Kidney capillary endothelial cell (primary cell): ENCODE measurements at places on chromosomes 11 and 22.

- no peak for DNase-seq
Observed at GRCh38 chr11:126694065-126694625, 306.4 kb downstream of the KIRREL3 start.

GRCh38 chr22:17302616-17303015 is 66.6 kb upstream of the CECR2 start:
- no peak for DNase-seq

GRCh38 chr22:30636226-30637077 is 871 bp downstream of the SLC35E4 start:
- DNase-seq: peak; percentile 29

GRCh38 chr11:76838678-76839068 is 22.0 kb upstream of the ACER3 start:
- DNase-seq: peak; percentile 63

DNA sequence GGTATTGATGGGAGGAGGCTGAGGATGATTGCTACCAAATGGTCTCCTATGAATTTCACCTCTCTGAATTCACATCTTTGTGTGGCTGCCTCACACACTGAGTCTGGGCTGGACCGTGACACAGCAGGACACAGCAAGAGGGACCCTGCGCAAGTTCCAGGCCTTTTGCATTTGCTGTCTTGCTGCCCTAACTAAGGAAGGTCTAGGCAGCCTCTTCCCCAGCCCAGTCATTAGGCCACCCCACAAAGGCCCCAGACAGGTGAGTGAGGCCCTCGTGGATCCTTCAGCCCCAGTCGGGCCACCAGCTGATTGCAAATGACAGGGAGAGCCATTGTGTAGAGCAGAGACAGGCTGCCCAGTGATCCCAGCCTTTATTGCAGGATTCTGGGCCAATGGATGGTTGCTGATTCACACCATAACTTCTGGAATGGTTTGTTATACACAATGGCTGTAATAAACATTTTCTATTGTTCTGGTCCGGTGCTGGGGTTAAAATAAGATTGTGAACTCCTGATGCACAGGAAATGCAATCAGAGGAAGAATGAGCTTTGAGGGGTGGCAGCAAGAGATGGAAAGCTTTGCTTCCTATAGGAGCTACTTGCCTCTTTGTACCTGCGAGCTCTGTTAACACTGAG is 28.5 kb upstream of the CSNK2A3 start:
- peak; percentile 67 for DNase-seq

GRCh38 chr22:24426851-24427499 is 424 bp upstream of the ADORA2A start:
- no peak for DNase-seq

DNA sequence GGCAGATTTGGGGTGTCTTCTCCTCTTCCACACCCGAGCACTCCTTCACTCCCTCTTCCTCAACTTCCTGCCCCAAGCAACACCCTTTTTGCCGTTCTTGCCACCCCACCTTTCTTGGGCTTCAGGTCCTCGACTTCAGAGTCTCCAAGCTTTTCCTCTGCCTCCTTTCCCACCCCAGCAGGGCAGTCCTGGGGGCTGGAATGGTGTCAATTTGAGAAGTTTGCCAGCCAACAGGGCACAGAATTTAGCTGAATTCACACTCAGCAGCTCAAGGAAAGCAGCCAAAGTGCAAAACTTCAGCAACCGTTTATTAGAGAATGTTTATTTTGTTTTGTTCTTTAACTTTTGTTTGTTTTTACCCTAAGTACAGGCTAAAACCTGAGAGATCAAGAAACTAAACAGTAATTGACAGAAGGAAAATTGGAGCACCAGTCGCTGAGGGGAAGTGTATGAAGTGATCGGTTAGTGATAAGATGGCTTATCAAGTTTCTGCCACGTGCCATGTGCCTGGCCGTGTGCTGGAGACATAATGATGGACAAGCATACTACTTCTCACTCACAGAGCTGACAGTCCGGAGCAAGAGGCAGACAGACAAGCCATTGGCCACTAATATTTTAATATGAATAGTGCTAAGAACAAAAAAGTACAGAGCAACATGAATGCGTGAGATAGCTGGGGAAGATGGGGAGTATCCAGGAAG is 44.4 kb downstream of the AHNAK start:
- no peak for DNase-seq

- DNase-seq: no peak
Observed at GRCh38 chr22:29886596-29886995, 3.6 kb downstream of the MTMR3 start.

DNA sequence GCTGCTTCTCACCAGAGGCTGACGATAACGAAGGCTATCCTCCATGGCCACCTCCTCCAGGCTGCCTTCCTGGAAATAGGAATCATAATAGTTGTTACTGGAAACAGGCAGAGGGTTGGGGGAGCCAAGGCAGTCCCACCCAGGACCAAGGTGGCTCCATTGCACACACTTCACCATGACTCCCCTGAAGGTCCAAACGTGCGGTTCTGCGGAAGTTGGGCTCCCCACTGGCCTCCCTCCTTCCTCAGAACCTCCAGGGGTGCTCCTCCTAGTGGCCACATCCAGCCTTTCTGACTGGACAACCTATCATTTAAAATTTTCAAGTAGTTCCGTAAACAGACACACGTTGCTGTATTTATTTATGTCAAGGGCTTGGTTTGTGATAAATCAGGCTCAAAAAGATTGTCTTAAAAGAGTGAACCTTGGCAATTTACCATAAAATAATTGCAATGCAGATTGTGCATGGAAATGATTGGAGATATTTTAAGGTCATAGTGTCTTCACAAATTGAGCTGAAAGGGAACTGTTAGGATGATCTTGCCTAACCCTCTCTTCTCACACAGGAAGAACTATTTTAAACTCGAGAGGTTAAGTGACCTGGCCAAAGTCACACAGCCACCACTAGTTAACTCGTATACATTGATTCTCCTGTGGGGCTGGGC is 1.4 kb upstream of the TCN2 start:
- peak; percentile 51 for DNase-seq

DNA sequence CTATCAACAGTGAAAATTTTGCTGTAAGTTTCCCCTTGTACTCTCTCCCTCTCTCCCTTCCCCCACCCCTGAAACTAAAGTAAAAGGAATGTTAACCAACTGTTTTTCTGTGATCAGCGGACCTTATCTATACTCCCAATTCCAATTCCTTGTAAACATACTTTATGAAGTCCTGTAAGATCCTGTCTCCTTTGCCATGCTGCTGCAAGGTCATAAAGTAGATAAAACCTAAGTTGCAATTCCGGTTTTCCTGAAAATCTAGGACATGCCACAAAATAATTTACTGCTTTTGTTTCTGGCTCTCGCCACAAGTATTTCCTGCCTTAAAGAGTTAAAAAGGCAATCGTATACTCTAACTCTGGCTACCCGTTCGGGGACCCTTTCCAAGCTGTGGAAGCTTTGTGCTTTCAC is 1469.0 kb downstream of the LRRC4C start:
- no peak for DNase-seq

DNA sequence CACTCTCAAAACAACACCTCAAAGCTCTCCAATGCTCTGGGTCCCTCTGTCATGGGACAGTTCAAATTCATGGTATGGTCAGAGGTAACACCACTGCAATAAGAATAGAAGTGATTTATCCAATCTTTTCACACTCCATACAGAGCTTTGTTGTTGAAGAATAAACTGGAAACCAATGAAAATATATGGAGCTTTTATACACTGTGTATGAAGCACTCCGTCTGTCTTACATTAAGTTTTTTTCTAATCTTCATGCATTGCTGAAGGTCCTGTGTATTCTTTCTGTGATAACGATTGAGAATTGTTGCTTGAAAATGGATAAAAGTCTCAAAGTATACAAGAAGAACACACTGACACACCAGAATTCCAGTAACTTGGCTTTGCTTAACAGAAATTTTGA is 603.7 kb upstream of the LUZP2 start:
- no peak for DNase-seq

DNA sequence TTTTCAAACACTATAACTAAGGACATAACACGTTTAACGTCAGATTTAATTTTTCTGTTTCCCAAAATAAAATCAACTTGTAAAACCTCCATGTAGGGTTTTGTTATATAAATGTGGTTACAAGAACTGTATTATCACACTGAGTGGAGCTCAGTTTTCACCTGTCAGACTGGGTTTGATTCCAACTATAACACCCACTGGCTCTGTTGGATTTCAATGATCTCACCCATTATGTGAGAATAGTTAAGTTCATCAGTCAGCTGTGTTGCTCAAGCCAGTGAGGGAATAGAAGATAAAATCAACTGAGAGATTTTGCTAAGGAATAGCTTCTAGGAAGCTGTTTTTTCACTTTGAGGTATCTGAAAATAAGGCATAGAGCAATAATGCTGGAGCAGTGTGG is 5.1 kb upstream of the OR52R1 start:
- DNase-seq: no peak

DNA sequence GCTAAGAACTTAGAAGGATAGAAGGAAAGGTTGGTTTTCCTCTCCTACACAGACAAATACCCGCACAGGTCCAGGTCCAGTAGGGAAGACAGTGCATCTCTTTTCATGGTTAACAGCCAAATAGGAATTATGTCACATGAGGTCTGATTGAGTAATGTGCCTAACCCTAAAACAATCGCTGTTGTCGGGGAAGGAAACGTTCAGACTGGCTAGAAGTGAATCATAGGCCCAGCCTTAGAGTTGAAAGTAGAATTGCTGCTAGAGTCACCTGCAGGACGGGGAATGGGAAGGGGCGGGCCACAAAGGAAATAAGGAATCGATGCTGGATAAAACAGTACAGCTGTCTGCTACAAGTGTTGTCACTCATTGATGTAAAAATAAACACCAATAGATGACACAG is 12.4 kb upstream of the HTATIP2 start:
- DNase-seq: no peak

GRCh38 chr11:35166369-35167360 is 27.7 kb downstream of the CD44 start:
- DNase-seq: no peak

DNA sequence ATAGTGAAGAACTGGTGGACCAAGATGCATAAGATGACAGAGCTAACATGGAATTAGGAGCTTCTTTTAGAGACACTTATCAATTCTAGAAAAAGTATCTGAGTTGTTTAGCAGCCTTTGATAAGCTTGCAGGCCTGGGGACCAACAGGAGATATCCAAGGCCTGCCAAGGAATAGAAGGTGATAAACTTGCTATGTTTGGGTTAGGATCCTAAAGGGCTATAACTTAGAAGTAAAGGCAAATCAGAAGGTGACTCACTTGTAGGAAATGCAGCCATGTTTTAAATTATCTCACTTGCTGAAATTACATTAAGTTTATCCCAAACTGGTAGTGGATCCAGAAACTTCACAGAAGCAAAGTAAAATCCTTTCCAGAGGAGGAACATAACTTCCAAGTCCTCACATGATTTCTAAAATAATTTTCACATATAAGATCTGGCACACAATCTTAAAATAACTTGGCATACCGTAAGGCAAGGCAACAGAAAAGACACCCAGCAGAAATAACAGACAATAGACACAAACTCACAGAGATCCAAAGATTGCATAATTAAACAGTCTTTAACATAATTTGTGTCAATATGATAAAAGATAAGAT is 69.6 kb upstream of the TEAD1 start:
- DNase-seq: no peak

- no peak for DNase-seq
Observed at GRCh38 chr11:109123816-109124787, 297.9 kb upstream of the C11orf87 start.

DNA sequence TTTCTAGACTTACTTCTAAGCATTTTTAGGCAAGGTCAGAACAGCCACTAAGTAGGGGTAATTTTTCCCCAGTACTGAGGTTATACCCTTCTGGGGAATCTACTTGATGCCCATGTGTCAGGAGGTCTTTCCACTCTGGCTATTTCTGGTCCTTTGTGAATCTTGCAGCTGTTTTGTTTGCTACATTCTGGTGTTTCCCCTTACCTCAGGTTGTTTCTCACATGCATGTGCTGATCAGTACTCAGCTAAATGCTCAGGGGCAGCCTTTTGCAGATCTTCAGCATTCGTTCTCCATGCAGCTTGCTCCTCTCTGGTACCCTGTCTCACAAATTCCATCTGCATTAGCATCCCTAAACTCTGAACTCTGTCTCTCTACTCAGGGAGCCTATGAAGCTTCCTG is 303.6 kb downstream of the SOX6 start:
- DNase-seq: no peak

GRCh38 chr22:31148488-31148887 is 8.2 kb upstream of the PLA2G3 start:
- no peak for DNase-seq

- DNase-seq: peak; percentile 3
Observed at GRCh38 chr22:34055525-34056200, 135.4 kb upstream of the LARGE1 start.

GRCh38 chr22:31567196-31567595 is 70.9 kb downstream of the SFI1 start:
- no peak for DNase-seq

DNA sequence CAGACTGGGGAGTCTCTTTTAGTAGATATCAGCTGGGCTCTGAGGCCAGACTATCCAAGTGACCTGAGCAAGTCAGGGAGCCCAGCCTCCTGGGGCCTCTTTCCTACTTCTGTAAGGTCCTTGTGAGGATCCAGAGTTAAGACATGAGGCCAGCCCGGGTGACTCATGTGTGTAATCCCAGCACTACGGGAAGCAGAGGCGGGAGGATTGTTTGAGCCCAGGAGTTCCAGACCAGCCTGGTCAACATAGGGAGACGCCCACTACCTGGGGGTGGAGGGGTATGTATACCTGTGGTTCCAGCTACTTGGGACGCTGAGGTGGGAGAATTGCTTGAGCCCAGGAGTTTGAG is 36.9 kb upstream of the POLA2 start:
- peak; percentile 24 for DNase-seq

DNA sequence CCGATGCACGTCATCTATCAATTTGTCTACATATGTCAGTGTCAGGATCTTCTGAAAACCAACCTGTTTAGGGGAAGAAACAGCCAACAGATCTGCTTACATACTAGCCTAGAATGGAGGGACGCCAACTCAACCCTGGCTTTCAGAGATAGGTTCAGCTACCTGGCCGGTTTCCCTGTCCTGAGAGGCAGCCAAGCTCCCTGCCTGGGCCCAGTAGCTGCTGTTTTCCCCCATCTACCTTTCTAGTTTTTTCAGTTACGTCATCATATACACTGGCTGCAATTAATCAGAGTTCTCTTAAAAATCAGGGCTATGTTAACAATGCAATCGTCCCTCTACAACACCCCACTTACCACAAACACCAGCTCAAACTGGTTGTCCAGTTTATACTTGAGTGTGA is 1.0 kb downstream of the SRPRA start:
- no peak for DNase-seq

DNA sequence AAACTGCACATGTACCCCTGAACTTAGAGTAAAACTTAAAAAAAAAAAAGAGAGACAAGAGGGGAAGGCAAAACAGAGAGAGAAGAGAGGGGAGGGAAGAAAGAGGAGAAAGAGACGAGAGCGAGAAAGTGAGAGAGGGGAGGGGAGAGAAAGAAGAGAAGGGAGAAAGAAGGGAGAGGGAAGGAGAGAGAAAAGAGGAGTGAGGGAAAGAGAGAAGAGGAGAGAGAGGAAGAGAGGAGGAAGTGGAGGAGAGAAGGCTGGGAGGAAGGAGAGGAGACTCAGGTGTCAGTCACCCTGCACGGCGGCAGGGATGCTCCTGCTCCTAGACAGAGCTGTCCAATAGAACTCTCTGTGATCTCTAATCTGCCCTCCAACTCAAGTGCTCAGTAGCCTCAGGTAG is 248.3 kb downstream of the MIAT start:
- no peak for DNase-seq
